ENCODE measurements at places on chromosomes 4 and X.

- DNase-seq, result no peak
Measured at GRCh38 chr4:41241919-41242318, 14.8 kb upstream of the UCHL1 start.

DNA sequence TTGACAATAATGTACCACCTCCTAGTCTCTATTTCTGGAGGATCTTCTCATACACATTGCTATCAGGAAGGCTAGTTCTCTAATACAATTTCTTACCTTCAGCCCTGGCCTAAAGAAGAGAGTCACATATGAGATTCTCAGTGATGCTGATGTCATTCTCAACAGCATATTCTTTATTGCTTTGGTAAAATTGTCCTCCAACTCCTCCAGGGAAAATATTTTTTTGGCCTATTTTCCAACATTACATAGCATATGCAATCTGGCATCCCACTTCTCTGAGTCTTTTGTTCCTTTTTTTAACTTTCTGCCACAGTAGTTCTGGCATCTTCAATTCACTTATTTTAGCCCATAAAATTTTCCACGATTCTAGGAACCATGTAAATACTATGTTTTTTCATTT is 2363.1 kb downstream of the ARAP2 start:
- DNase-seq, result no peak

- no peak for DNase-seq
Measured at GRCh38 chr4:113008716-113009115, 40.7 kb upstream of the ANK2 start.

DNA sequence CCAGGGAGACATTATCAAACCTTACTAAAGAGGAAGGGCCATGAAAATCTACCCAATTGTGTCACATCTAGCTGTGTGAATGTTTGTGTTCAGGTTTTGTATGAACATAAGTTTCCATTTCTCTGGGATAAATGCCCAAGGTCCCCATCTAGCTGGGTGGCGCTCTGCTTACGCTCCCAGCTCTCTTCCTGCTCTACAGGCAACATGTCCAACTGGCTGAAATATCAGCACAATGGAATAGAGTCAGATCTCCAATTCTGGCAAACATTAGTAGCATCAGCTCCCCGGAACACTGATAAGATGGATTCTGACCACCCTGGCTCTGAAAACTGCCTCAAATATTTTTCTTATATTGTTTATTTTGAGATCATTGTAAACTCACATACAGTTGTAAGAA is 74.8 kb downstream of the IRF2 start:
- DNase-seq, result no peak

DNA sequence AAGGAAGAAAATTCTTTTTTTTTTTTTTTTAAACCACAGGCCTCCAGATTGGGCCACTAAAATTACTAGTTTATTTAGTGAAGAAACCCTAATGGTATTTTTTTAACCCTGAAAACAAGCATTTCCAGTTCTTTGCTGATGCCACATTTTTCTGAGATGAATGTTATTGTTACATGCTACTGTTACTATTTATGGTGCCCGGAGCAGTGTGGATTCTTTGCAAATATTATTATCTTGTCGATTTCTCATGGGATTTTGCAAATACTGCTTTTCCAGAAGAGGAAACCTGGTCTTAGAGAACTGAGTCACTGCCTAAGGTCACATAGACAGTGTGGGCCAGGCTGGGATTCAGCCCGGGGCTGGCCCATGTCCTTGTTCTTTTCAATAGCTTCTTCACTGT is 8.7 kb upstream of the ALAS2 start:
- no peak for DNase-seq

- no peak for DNase-seq
Measured at GRCh38 chrX:110683925-110684324, 111.7 kb downstream of the CHRDL1 start.

GRCh38 chr4:104394406-104395167 is 100.1 kb downstream of the CXXC4 start:
- DNase-seq, result no peak

DNA sequence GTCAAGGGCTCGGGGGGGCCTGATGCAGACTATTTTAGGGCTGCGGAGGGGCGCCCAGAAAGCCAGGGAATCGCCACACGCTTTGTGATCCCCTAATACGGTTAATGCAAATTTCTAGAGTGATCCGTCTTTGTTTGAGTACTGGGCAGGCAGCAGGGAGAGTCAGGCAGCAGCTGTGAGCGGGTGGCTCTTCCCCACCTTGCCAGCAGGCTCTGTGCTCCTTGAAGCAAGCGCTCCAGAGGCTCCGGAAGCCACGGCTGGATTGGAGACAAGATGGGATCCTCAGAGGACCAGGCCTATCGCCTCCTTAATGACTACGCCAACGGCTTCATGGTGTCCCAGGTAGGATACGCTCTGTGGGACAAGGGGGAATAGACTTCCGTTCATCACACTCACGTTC is at the start of gene ASMT:
TSS of gene ASMT (plus strand) at position 133 of the 400 bp plus-strand sequence. CDS start at position 274, 141 bp downstream.
- no peak for DNase-seq

DNA sequence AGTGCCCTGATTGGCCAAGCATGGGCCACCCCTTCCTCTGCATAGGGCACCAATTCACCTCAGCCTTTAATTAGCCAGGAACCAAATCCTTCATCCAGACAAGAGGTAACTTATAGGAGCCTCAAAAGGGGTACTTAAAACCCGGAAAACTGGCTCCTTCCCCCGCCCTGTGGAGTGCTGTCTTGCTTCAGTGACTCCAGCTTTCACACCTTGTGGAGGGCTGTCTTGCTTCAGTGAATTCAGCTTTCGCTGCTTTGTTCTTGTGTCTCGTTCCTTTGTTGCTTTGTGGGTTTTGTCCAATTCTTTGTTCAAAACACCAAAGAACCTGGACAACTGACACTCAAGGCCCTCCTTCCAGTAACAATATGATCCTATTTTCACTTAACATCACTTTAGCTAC is 82.2 kb upstream of the FRG1 start:
- no peak for DNase-seq

GRCh38 chr4:156569535-156569934 is 402.1 kb downstream of the PDGFC start:
- no peak for DNase-seq

- DNase-seq, result no peak
Measured at GRCh38 chr4:184457535-184458249, 16.7 kb downstream of the IRF2 start.

DNA sequence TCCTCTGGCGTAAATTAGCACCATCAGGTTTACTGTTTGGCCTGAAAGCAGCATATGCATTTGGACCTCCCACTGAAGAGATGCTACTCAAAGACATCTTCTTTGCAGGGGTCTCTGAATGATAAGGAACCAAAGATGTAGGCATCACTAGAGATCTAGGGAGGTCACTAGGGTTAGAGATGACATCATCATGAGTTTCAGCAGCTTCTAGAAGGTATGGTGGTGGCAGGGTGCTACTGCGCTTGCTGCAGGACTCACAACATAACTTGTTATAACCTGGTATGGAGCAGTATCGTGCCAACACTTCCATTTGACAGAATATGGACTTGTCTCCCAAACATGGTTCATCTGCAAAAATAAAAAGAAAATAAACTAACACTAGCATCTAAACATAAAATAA is 251.6 kb downstream of the NPFFR2 start:
- DNase-seq, result no peak

- no peak for DNase-seq
Measured at GRCh38 chr4:167234316-167234881, at the start of gene SPOCK3. TSS of gene SPOCK3 (minus strand) at chr4:167234494.

- DNase-seq, result no peak
Measured at GRCh38 chrX:35700121-35700520, 98.0 kb upstream of the MAGEB16 start.

DNA sequence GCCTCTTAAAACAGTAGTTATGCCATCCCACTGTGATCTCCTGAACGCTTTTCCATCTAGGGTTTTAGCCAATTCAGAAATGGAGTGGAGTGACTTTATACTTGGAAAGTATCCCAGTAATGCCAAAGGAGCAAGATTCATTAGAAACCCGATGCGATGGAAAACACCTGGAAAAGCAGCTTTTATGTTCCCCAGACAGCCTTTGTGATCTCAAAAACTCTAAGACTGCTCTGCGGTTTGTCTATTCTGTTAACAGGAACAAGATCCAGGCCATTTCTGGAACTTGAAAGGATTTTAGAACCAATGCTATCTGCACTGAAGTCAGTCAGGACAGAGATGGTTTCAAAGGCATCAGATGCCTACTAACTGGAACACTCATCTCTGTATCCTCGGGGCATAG is 145.1 kb downstream of the APBB2 start:
- peak; percentile 5 for DNase-seq

DNA sequence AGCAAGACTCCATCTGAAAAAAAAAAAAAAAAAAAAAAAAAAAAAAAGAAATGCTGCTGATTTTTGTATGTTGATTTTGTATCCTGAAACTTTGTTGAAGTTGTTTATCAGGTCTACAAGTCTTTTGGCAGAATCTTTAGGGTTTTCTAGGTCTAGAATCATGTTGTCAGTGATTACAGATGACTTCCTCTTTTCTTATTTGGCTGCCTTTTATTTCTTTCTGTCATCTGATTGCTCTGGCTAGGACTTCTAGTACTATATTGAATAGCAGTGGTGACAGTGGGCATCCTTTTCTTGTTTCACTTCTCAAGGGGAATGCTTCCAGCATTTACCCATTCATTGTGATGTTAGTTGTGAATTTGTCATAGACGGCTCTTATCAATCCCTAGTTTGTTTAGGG is 334.4 kb downstream of the SPRY1 start:
- no peak for DNase-seq

DNA sequence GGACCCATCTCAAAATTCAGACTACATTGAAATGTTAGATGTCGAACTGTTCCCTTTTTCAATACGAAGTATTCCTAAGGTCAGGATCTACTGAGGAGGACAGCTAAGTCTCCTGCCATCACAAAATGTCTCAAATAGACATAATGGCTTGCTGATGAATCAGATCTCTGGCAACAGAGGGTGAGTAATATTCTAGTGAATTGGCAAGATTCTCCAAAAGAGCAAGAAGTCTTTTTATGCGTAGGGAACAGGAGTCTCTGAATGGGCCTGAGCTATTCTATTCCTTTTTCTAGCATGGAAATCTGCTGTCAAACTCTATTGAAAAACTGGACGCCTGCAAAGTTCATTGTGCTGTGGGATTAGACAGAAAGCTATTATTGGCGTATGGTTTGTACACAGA is 145.4 kb downstream of the FNIP2 start:
- DNase-seq, result peak; percentile 71

- DNase-seq, result no peak
Measured at GRCh38 chrX:47293106-47293505, 60.3 kb downstream of the USP11 start.

- no peak for DNase-seq
Measured at GRCh38 chrX:150680974-150681373, 12.2 kb upstream of the MTMR1 start.

GRCh38 chr4:56183344-56183959 is 203.8 kb downstream of the AASDH start:
- DNase-seq, result no peak

- no peak for DNase-seq
Measured at GRCh38 chr4:18566970-18567799, 545.6 kb upstream of the LCORL start.
